ENCODE measurements at places on chromosomes 6 and 20.

GRCh38 chr6:147322299-147323162 is 118.3 kb downstream of the STXBP5 start:
- DNase-seq = peak; percentile 35

GRCh38 chr20:42634156-42634555 is 555.5 kb downstream of the PTPRT start:
- DNase-seq = no peak

DNA sequence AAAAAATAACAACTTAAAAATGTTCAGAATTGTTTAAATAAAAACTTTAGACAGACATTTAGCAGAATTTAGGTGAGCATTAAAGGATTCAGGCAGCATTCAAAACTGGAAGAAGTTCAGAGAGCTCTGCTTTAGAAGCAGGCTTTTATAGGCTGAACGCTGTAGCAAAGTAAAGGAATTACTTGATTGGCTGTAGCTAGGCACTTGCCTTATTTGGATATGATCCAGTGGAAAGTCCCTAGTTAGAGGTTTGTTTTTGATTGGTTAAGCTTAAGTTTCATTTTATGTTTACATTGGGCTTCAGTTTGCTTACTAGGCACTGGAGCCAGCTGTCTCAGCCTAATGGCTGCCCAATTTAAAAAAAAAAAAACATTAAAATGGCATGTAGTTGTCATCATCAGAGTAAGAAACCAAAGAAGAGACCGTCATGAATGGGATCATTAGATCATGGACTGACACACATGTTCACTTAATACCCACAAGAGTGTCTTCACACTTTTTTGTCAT is 65.1 kb downstream of the CBFA2T2 start:
- DNase-seq = peak; percentile 40

- peak; percentile 18 for DNase-seq
Observed at GRCh38 chr6:143337201-143337949, 113.1 kb downstream of the ADAT2 start.

DNA sequence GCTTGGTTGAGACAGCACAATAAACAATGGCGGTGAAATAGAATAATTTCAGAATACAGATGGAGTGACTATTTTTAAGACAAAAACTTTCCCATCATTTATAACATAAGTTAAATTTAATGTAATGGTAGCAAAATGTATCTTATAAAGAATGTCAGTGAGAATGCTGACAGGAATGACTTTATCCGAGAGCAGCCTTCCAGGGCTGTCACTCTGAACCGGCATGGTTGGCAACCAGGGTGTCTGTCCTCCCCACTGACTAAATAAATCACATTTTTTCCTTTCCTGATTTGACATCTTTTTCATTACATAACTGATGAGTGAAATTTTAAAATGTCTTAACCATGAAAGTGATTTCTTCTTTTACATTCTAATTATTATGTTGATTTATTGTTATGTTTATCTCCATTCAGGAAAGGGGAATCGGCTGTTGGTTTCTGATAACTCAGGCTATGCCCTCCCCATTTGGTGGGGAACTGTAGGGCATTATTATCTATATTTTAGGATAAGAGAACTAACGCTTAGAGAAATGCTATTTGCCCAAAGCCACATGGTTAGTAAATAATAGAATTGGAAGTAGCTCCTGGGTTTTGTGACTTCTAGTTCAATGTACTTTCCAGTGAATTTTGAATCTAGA is 109.2 kb upstream of the OGFRL1 start:
- DNase-seq = no peak

- DNase-seq = peak; percentile 41
Observed at GRCh38 chr6:28225056-28225834, at the start of gene ZSCAN9. TSS of gene ZSCAN9 (plus strand) at chr6:28225275. CDS start at chr6:28227085, 1,810 bp downstream.

GRCh38 chr6:8383584-8383983 is 51.8 kb downstream of the SLC35B3 start:
- no peak for DNase-seq

DNA sequence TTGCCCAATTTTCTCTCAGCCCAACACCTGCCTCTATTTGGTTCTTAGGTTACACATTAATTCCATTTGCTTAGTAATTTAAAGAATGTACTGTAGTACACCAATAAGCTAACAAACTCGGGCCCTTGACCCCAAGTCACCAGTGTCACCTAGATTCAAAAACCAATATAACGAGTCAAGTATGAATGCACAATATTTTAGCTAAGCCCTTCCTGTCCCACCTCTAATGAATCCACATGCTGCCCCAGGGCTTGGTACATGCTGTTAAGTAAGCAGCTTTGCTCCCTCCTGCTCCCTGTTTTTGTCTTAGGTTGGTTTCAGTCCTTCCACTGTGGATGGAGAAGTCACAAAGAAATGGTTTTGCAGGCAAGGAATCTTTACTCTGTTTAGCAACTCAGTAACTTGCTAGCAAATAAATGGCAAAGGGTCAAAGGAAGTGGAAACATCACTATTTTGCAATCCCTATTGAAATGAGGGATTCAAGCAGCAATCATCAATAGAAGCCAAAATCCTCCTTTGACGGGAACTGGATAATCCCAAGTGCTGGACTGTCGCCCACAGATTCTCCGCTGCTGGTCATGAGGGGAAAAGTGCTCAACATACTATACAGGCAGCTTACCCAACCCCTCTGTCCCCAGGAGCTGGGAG is 5.0 kb upstream of the MPC1 start:
- DNase-seq = no peak

DNA sequence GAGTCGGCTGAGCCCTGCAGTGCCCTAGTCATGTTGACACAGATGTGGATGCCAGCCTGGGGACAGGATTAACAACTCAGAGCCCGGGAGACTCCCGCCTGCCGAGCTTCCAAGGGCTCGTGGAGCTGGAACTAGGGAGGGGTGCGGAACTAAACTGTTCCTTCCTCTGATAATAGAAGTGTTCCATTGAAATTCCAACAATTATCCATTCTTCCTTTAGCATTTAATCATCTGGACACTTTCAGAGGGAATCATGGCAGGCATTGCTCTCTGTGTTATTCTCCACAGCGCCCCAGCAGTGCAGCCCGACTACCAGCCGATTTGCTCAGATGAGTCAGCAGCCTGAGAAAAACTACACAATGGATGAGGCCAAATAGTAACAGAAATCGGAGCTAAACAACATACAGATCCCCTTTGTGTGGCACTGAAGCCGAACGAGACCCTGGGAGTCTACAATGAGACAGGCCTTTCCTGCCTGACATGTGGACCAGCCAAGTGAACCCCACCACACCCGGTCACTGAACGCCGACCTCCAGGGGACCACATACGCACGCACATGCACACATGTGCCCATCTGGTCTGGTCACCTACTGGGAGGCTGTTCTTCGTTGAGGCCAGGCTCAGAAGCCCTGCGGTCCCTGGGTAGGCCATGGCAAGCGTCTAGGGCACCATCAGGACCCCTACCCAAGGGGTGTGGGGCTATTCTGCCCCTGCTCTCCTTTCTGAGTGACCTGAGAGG is 238.4 kb upstream of the AFDN start:
- no peak for DNase-seq

- DNase-seq = no peak
Observed at GRCh38 chr20:52614051-52614863, 357.9 kb upstream of the TSHZ2 start.

- peak; percentile 16 for DNase-seq
Observed at GRCh38 chr6:71289039-71289801, 609 bp downstream of the OGFRL1 start.

GRCh38 chr6:36679043-36679833 is 724 bp downstream of the CDKN1A start:
- DNase-seq = peak; percentile 30

- DNase-seq = no peak
Observed at GRCh38 chr6:82033631-82034211, 213.8 kb downstream of the IBTK start.

- no peak for DNase-seq
Observed at GRCh38 chr6:9711365-9711764, 703.5 kb downstream of the TFAP2A start.

DNA sequence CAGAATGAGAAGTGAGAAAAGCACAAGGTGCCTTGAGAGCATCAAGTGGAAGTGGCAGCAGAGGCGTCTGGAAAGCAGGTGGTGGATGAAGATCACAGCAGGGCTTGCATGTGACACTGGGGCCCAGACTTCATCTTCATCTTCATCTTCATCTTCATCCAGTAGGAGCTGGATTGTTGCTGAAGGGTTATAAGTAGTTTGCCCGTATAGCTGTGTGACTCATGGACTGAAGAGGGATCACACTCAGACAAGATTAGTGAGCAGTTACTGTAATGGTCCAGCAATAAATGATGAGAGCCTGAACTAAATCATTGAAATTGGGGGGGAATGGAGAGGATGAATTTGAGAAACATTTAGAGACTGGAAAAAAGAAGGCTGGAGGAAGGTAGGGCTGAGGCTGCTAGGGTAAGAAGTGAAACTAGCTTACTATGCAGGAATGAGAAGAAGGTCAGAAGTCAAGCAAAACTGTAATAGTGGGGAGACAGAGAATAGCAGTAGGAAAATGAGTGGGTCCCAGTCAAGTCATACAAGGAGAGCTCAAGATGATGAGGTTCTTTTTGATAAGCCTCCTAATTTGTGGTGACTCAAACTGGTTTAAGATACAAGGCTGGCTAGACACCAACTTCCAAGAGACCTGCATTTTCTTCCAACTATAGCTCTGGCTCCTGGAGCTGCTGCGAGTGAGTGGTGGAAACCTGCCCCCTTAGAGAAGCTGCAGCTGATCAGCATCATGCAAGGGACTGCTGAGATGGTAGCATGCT is 92.3 kb upstream of the BEND6 start:
- no peak for DNase-seq

- DNase-seq = no peak
Observed at GRCh38 chr6:8539453-8539852, 104.1 kb upstream of the SLC35B3 start.

DNA sequence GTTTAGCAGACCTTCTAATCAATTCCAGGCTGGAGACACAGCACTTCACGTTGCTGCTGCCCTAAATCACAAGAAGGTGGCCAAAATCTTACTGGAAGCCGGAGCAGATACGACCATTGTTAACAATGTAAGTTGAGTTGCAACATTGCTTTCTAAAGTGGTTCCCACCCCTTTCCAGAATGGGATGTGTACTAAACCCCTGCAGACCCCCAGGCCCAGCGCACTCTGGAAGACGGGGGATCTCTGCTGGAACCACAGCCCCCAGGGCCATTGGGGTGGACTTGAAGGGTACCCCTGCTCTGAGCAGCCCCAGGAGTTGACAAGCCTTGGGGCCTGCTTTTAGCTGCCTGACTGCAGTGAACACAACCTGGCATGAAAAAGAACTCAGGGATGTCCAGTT is 22.0 kb downstream of the LYRM2 start:
- DNase-seq = no peak

DNA sequence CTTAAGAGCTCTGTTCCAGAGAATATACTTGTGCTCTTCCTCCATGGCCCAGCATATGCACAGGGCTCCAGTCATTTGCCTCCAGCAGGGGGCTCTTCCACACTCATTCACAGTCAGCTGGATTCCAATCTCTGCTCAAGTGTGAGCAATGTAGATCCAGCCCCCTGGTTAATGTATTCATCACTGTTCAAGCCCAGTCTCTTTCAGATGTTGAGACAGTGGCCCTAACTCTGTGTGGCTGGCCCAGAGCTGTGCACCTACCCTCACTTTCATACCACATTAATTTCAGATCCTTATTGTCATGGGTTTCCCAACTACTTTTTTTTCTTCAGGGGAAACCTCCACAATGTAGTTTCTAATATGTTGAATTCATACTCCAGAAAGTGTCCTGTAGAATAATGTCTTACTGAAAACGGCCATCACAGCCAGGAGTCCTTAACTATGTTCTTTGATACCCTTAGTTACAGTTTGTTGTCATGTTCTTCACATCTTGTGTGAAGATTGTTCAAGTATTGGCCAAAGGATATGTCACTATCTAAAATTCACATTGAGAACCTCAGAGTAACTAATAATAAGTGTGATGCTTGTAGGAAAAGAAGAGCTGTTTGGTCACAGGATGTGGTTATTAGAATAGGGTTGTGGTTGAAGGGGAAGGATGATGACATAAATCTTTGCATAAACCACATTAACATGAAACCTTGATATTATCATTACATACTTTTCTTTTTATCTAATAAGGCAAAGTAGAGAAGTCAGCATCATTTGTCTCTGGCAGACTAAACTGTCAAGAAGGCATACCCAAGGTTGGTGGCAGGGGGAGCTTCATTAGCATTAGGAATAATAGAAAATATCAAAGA is 14.4 kb upstream of the HLA-DQA1 start:
- DNase-seq = peak; percentile 36

DNA sequence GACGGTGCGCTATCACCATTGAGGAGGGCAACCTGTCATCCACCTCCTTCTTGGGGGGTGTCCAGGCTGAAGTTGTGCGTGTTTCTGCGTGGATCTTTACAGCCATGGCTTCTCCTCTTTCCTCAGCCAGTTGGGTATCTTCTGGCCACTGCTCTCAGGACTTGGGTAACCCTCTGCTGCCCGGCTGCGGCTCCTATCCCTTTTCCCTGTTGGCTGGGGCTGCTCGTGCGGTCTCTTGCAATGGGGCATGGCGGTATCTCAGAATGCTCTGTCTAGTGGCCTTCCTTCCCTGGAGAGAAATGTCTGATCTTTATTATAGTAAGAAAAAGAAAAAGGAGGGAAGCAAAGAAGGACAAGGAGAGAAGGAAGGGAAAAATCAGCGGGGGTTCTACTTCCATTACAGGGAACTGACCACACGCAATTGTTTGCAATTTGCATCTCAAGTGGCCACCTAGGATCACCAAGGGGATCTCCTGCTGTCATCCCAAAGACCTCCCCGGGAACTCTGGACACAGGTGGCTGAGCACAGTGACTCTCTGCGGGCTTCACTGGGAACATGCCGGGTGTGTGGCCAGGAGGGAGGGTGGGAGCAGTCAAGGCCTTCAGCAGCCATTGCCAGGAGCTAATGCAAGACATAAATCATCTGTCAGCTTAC is 60.8 kb downstream of the NPEPL1 start:
- no peak for DNase-seq

DNA sequence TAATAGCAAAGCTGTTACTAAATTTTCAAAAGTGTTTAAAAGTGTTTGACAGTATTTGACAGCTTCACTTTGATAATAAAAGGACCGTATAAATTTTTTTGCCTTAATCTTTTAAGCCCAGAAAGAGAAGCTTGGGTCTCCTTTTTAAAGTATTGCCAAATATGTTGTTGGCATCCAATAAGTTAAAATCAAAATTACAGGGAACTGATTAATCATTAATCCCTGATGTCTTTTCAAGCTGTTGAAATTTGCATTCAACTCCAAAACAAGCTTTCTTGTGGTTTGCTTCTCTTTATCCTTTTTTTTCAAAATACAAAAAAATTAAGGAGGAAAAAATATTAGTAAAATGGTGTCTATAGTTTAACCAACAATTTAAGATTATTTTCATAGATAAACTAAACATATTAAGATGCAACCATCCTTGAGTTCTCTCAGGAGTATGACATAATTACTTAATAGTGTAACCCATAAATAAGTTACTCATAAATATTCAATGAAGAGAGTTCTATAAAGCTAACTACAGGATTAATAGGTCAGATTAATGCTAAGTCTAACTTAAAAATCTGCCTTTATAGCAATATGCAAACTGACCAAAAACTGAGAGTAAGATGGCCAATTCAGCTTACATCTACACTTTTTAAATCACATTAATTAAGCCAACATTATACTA is 27.0 kb upstream of the CALHM6 start:
- no peak for DNase-seq

GRCh38 chr20:25242231-25242630 is 5.7 kb upstream of the PYGB start:
- no peak for DNase-seq

- DNase-seq = no peak
Observed at GRCh38 chr6:47086051-47086770, 44.1 kb upstream of the ADGRF1 start.

GRCh38 chr6:111747396-111747795 is 125.9 kb downstream of the FYN start:
- no peak for DNase-seq

- no peak for DNase-seq
Observed at GRCh38 chr6:143792402-143793279, 50.5 kb upstream of the LTV1 start.

Measured in T-helper 2 cell treated with Interferon-gamma antibody and Interleukin-4, amounts not matched to agents 5 μg/mL and 100 μg/mL, for 36 hours (primary cell).